ENCODE measurements at places on chromosomes 4 and X.

- DNase-seq, result no peak
Measured at GRCh38 chr4:118909173-118909956, 20.7 kb downstream of the SYNPO2 start.

GRCh38 chr4:138949866-138950265, 65.7 kb upstream of the NOCT start:
- no peak for DNase-seq

GRCh38 chr4:75069493-75070074, 136.7 kb downstream of the PARM1 start:
- DNase-seq, result no peak

- no peak for DNase-seq
Measured at GRCh38 chrX:120664081-120664480, 34.2 kb upstream of the C1GALT1C1 start.

DNA sequence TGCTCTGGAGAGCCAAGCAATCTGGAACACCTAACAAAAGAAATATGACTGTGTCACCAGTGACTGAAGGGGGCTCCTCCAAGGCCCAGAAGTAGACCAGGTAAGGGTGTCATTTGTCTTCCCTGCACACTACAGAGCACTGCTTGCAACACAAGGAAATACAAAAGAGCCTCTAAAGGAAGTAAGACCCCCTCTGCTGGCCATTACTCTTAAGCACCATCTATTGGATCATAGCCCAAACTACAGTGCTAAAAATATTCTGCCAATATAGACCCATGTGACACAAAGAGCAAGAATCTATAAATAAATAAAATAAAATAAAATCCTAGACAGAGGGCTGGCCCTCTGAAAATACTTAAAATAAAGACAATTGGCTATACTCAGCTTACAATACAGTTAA, 528.7 kb downstream of the TMA16 start:
- DNase-seq, result no peak

GRCh38 chr4:98566361-98567008, 91.9 kb downstream of the TSPAN5 start:
- no peak for DNase-seq

- no peak for DNase-seq
Measured at GRCh38 chrX:30913492-30913891, 24.4 kb upstream of the TAB3 start.

DNA sequence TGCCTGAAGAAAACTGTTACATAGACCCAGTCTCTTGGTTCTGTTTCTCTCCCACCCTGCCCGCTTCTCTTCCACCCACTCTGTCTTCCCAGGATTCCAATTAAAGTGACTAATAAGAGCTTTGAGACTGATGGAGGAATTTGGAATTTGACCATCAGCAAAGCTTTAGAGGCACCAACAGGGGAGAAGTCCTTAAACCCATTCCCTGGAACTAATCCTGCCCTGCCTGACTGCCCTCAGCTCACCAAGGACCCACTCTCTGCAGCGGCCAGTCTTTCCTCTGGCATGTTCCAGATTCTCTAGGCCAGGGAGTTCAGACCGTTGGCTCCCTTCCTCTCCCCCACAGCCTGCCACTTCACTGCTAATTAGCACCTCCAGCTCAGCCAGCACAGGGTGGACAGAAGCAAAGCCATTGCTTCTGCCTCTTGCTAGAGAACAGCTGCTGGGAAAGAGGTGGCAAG, 23.9 kb downstream of the SCD5 start:
- DNase-seq, result no peak

- no peak for DNase-seq
Measured at GRCh38 chrX:57821703-57822387, 88.4 kb downstream of the ZXDA start.

DNA sequence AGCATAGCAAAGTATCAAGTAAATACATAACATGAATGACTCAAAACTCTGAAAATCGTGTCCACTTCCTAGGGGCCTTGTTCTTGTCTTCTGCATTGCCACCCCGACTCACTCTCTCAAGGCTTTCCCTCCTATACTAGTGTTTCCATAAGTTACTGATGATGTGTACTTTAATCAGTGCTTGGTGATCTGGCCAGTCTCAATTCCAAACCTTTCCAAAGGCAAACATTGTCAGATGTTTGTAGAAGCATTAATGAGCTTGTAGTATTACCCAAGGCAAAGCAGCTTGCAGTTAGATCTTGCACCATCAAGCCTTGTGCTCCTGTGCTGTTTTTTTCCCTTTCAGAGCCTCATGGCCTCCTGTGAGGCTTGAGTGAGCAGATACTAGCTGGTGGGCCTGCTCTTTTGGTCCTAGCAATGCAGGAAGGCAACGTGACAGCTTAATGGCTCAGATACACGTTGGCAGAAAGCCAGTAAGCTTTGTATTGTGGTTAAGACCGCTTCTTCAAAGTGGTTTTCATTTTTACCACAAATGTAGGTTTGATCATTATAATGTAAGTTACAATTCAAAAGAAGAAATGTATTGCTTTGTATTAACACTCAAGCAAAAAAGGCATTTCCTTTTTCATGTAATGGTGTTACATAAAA, 51.8 kb downstream of the RBPJ start:
- DNase-seq, result peak; percentile 68

- DNase-seq, result no peak
Measured at GRCh38 chrX:16771483-16772398, 14.5 kb upstream of the TXLNG start.

GRCh38 chrX:72201836-72202536, 20.4 kb downstream of the PIN4 start:
- DNase-seq, result no peak

- no peak for DNase-seq
Measured at GRCh38 chr4:72975488-72975784, 94.1 kb downstream of the COX18 start.

DNA sequence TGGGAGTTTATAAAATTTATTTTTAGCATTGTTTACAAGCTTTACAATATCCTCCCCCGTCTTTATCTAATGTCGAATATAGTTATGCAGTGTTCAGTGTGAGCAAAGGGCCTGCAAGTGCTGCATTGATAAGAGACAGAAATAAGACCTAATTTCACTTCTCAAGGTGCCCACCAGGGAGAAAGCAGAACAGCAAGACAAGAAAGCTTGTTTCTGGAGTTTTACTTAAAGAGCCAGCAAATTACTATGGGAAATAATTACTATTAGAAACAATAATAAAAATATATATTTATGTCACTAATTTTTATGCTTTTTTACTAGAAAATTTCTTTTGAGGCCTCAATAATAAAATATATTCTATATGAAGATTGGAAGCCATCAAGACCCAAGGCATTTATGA, 2677.7 kb downstream of the ARAP2 start:
- no peak for DNase-seq

- DNase-seq, result no peak
Measured at GRCh38 chrX:45889471-45889870, 655.8 kb downstream of the ZNF674 start.

DNA sequence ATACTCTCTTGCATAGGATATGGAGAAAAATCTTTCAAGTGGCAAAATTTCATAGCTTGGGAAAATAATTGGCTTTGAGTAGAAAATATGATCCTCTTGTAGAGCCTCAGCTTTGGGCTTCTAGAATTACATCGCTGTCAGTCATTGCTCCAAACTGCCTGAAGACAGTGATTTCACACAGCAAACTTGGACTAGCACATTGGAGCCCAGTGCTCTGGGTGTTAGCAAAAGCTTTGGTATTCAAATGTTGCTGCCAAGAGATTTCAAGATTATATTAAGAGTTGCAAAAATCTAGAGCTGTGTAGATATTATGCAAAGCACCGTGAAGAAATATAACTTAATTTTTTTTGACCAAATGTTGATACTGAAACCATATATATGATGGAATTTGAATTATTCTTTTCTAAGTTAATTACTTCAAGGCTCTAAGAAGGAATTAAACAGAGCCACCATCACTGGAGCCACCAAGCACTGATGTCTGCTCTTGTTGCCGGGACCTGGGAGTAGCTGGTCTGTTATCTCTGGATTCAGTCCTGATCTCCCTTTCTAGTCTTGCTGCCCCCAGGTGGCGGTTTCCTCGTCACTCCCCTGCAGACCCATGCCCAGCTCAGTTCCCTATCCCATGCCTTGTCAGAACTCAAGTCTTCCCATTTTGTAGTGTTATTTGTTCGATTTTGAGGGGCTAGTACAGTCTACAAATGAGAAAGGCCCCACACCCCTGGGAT, 260.7 kb upstream of the SFRP2 start:
- DNase-seq, result no peak

GRCh38 chr4:26375551-26375950, 54.7 kb downstream of the RBPJ start:
- no peak for DNase-seq

DNA sequence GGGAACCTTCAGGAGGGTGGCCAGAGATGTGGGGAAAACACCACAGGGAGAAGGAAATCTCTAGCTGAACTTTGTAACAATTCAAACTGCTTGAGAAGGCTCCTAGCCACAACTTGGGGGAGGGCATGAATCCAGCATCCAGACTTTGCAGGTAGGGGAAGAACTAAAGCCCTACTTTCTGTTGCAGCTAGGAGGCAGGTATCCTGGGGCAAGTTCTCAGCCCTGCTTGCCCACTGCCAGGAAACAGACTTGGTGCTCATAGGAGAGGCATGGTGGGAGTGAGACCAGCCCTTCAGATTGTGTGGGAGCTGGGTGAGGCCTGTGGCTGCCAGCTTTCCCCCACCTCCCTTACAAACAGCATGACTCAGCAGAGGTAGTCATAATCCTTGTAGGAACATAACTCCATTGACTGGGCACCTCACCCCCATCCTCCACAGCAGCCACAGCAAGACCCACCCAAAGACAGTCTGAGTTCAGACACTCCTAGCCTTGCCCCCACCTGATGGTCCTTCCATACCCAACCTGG, 209.5 kb upstream of the CPEB2 start:
- no peak for DNase-seq

GRCh38 chr4:96354036-96354712, 514.3 kb downstream of the PDHA2 start:
- no peak for DNase-seq

DNA sequence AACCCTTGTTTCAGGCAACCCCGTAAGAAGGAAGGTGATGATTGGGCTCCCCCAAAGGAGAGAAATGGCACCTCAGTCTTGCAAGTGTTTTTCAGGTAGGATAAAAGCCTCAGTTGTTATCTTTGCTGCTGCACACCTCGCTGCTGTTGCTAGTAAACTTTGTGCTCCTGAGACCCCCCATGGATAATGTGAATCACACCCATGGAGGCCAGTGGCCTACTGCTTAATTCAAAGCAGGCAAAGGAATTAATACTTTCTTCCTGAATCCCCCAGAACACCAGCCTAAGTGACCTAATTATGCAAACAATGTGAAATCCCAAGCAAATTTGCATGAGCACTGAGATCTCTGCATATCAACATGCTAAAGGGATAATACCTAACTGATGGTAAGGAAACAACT, 337.5 kb downstream of the GRIA2 start:
- no peak for DNase-seq

DNA sequence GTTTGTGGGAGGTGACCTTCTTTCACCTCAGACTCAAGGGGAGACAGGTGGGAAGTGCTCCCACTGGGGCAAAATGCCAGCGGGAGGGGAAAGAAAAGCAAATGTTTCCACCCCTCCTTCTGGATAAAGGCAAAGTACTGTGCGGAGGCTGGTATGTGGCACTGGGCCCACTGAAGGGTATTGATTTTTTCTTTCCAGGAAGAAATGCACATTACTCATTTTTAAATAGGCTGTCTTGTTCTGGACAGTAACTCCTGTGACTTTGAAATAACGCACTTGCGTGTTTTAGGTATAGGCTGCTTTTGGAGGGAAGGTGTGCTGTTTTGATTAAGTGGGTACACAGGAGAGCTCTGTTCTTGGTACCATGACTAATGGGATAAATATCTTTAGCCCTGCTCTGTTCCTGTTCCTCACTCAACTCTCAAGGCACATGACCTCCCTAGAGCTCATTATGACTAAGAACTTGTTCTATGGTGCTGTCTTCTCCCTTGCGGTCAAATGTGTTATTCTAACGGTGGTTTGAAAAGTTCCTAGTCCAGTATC, 40.7 kb upstream of the MBTPS2 start:
- DNase-seq, result no peak

DNA sequence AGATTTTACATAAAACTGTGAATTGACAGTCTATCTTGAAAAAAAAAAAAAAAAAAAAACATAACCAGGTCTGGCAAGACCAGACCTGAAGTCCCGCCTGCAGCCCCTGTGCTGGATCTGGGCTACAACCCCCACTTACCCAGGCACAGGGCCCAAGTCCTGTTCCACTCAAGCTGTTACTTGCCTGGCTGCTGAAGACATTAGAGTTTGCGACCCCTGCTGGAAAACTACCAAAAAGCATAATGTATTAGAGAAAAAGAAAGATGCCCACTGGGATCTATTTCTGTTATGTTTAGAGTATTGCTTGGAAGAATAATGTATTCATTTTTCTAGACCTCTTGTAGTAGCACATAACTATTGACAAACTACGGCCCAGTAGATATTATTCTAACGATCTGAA, 4.7 kb downstream of the HS3ST1 start:
- no peak for DNase-seq

DNA sequence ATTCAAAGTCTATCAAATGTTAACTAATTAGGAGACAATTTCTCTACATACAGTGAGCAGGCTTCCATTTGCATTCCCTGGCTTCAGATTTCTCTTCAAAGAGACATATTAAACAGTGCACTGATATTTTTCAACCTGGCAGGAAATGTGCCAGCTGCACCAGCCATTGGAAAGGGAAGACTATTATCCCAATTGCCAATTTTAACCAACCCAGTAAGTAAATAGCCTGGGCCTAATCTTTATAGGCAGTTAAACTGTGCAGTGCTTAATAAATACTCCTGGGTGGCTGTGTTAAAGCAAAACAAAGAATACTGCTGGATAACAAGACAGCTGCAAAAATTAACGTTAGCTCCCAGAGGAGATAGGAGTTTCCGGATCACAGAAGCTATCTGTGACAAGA, 111.9 kb upstream of the GALNT7 start:
- no peak for DNase-seq

DNA sequence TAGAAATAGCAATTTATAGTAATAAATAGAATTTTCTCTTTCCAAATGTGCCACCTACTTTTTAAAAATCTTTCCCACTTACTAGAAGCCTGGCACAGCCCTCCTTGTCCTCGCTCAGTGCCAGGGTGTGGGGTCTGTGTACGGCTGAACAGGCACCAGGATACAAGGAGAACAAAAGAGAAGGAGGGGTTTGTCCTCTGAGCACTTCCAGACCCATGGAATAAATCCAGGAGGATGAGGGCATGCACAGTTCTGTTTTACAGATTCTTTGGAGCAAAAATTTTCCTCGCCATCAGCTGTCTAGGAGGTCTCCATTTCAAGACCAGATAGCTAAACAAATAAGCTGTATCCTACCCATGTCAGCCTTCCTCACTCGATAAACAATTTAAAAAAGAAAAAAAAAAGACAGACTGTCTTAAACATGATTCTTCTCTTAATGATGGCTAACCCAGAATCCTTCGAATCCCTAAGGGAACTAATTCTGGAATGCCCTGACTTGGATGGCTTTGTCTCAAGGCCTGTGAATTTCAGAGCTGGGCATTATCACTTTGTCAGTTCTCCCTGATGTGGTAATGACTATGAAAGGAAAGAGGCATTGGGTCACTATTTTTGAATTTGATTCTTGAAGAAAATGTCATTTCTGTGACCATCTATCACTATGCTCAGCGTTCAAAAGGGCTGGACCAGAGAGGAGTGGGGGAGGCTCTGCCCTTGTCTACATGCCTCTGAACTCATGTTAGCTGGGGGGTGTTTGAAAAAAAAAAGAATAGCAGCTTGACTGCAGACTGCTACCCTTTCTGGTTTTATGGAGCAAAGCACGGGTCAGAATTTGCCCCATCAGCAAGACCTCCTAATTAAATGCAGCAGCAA, 151.0 kb downstream of the DCTD start:
- DNase-seq, result no peak

GRCh38 chrX:48511560-48511959, 2.8 kb downstream of the PORCN start:
- DNase-seq, result no peak

Data from activated effector memory CD4-positive, alpha-beta T cell treated with anti-CD3 and anti-CD28 coated beads, Interleukin-2, amount 50 U/mL, for 16 hours (primary cell).